ENCODE measurements at places on chromosomes 11 and 22. TPM values are rescaled to one million over a fixed set of nuclear protein-coding genes. Genes with fewer than 3 reads are reported as not detected.

- H3K27ac ChIP-seq, result no peak overlapping the region
- peaks cover under 1% of the 10 kb centered on the region for H3K4me1 ChIP-seq
- H3K36me3 ChIP-seq, result peaks cover 5% of the 10 kb centered on the region
- H3K27me3 ChIP-seq, result no peaks in the 10 kb centered on the region
- no peak overlapping the region for H3K4me3 ChIP-seq
- no peak for DNase-seq
Observed at GRCh38 chr11:46664612-46665011, 35.8 kb downstream of the ARHGAP1 start.

Gene GAL
- not detected for polyA plus RNA-seq

Gene SEC14L6
- polyA plus RNA-seq, result not detected

DNA sequence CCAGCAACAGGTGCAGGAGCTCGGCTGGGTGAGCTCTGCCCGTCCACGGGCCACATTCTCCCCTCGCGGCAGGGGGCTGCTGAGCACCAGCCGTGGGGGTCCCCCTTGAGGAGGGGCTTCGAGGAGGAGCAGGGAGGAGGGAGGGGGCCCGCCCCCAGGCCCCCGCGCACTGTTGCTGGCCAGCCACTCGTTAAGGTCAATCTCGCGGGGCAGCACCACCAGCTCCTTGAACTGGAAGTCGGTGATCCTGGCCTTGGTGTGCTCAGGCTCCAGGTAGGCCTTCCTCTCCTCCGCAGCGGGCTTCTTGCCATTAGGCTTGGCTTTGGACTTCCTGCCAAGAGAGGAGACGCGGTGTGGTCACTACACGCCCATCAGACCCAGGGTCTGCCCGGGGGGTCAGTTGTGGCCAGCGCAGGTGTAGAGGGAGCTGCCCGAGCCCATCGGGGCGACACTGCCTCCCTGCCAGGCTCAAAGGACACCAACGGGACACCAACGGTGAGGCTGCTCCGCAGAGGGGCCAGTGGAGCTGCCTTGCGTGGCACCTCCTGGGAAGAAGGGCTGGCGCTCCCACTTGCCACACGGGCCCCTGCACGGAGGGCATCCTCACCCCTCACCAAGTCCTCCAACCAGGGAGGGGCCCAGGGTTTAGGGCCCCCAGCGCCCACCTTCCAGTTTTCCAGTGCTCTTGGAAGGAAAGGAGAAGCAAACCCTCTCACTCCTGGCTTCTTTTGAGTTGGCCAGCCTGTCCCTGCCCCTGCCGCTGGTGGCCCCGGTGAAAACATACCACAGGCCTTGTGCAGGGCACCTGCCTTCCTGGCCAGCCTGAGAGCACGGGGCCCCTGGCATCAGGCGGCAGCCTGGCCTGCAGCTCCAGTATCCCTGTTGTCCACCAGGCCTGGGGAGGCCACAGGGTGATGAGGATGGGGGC, 5.8 kb downstream of the MOB2 start:
- no peak for DNase-seq
- no peak overlapping the region for H3K27ac ChIP-seq
- no peak overlapping the region for H3K4me3 ChIP-seq
- H3K27me3 ChIP-seq, result no peaks in the 10 kb centered on the region

All from naive thymus-derived CD4-positive, alpha-beta T cell (primary cell).